ENCODE measurements at places on chromosomes 2 and 18.

DNA sequence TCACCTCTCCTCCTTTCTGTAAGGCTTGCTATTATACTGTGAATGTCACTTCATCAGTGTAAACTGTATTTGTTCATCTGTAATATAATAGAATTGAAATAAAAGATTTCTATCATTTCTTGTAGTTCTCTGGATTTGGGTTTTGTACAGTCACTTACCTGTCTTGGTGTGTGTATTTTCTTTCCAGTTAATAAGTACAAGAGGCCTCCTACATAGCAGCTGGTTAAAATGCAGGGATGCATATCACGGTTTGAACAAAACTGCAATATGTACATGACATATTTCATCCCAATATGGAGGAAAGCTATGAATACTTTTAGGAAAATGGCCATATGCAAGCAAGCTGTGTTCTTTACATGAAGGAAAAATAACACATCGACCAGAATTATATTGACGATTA, 5.4 kb upstream of the STAT1 start:
- no peak for DNase-seq
- H3K27ac ChIP-seq: peak overlapping the region; percentile 77
- H3K36me3 ChIP-seq: no peaks in the 10 kb centered on the region
- peaks cover 56% of the 10 kb centered on the region for H3K4me1 ChIP-seq

DNA sequence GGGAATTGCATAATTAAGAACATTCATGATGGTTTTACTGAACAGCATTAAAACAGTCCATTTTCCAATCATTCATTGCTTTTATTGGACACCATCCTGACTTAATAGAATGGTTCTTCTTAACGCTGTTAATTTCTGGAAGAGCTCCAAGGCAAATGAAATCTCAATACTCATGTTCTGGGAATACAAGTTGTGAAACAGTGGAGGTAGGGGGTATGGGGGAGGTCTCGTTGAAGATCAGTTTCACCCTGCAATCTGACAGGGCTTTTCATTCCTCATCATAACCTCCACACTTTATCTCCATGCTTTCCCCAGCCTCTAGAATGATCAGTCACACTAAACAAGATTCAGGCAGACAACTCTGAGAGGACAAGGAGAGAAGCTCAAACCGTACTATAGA, 113.6 kb downstream of the ETAA1 start:
- no peaks in the 10 kb centered on the region for H3K36me3 ChIP-seq
- DNase-seq: no peak
- no peak overlapping the region for H3K4me3 ChIP-seq
- H3K27me3 ChIP-seq: no peaks in the 10 kb centered on the region
- no peak overlapping the region for H3K27ac ChIP-seq

- no peaks in the 10 kb centered on the region for H3K4me1 ChIP-seq
- H3K36me3 ChIP-seq: no peaks in the 10 kb centered on the region
- no peak overlapping the region for H3K27ac ChIP-seq
- H3K4me3 ChIP-seq: no peak overlapping the region
These were observed 279.5 kb downstream of the NDUFA10 start for GRCh38 chr2:239745386-239746227.

DNA sequence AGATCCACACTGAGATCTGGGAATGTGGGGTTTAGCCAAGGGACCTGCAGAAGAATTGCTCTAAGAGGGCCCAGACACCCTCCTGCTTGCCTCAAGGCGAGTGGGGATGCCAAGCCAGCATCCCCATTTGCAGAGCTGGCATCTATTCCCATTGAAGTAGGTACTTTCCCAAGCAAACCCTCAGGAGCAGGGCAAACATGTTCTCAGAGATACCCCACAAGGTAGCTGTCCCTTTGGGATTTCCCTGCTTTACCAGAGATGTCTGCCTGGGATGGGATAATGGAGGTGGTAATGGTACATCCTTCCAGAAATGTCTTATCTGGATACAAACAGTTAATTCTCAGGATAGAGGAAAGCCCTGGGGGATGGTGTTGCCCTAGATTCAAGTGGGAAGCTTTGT, 51.2 kb downstream of the GYPC start:
- no peak overlapping the region for H3K4me3 ChIP-seq
- H3K36me3 ChIP-seq: no peaks in the 10 kb centered on the region
- no peak for DNase-seq
- H3K27me3 ChIP-seq: no peaks in the 10 kb centered on the region

- H3K4me1 ChIP-seq: no peaks in the 10 kb centered on the region
- H3K27ac ChIP-seq: no peak overlapping the region
- no peak overlapping the region for H3K4me3 ChIP-seq
These were observed 285.1 kb downstream of the SLC4A3 start for GRCh38 chr2:219912491-219912921.

GRCh38 chr18:40926679-40927078, 1028.4 kb upstream of the PIK3C3 start:
- H3K4me1 ChIP-seq: no peaks in the 10 kb centered on the region
- H3K27ac ChIP-seq: no peak overlapping the region
- no peaks in the 10 kb centered on the region for H3K27me3 ChIP-seq
- no peak overlapping the region for H3K4me3 ChIP-seq

DNA sequence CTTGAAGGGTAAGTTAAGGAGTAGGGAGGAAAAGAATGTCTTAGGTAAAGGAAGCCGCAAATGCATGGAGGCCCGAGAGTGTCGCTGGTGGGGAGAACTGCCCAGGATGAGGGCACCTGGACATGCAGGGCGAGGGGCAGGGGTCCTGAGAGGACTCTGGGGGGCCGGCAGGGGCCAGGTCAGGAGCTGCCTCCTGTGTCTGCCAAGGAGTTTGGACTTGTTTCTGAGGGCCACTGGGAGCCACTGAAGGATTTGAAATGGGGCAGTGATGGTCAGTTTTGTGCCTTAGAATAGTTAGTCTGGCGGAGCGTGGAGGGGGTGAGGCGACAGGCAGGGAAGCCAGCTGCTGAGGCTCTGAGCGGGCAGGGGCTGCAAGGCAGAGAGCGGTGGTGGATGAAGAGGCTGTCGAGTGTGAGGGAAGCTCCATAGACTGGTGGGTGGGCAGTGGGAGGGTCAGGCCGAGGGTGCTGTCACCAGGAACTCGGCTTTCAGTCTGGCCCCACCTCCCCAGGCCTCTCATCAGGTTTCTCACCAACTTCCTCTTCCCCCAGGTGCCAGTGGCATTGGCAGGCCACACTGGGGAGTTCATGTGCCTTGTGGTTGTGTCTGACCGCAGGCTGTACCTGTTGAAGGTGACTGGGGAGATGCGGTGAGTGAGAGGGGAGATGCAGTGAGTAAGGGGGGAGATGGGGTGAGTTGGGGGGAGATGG, 14.7 kb upstream of the SLC4A3 start:
- no peaks in the 10 kb centered on the region for H3K27me3 ChIP-seq
- no peak overlapping the region for H3K4me3 ChIP-seq
- H3K4me1 ChIP-seq: no peaks in the 10 kb centered on the region
- H3K27ac ChIP-seq: no peak overlapping the region
- peak; percentile 2 for DNase-seq
- peaks cover 26% of the 10 kb centered on the region for H3K36me3 ChIP-seq

- H3K4me3 ChIP-seq: no peak overlapping the region
- no peak overlapping the region for H3K27ac ChIP-seq
- H3K4me1 ChIP-seq: no peaks in the 10 kb centered on the region
These were observed 217.0 kb downstream of the C1D start for GRCh38 chr2:67845621-67846369.

GRCh38 chr18:48658721-48659120, 119.9 kb downstream of the CTIF start:
- no peaks in the 10 kb centered on the region for H3K36me3 ChIP-seq
- no peak overlapping the region for H3K27ac ChIP-seq
- no peak for DNase-seq
- no peak overlapping the region for H3K4me3 ChIP-seq
- no peaks in the 10 kb centered on the region for H3K27me3 ChIP-seq

- no peak overlapping the region for H3K27ac ChIP-seq
- no peaks in the 10 kb centered on the region for H3K27me3 ChIP-seq
- no peak overlapping the region for H3K4me3 ChIP-seq
- H3K4me1 ChIP-seq: no peaks in the 10 kb centered on the region
These were observed 258.3 kb upstream of the SOX11 start for GRCh38 chr2:5433855-5434254.

- no peak overlapping the region for H3K4me3 ChIP-seq
- H3K36me3 ChIP-seq: no peaks in the 10 kb centered on the region
- no peaks in the 10 kb centered on the region for H3K4me1 ChIP-seq
- DNase-seq: no peak
These were observed 21.1 kb upstream of the RALBP1 start for GRCh38 chr18:9454061-9454703.

DNA sequence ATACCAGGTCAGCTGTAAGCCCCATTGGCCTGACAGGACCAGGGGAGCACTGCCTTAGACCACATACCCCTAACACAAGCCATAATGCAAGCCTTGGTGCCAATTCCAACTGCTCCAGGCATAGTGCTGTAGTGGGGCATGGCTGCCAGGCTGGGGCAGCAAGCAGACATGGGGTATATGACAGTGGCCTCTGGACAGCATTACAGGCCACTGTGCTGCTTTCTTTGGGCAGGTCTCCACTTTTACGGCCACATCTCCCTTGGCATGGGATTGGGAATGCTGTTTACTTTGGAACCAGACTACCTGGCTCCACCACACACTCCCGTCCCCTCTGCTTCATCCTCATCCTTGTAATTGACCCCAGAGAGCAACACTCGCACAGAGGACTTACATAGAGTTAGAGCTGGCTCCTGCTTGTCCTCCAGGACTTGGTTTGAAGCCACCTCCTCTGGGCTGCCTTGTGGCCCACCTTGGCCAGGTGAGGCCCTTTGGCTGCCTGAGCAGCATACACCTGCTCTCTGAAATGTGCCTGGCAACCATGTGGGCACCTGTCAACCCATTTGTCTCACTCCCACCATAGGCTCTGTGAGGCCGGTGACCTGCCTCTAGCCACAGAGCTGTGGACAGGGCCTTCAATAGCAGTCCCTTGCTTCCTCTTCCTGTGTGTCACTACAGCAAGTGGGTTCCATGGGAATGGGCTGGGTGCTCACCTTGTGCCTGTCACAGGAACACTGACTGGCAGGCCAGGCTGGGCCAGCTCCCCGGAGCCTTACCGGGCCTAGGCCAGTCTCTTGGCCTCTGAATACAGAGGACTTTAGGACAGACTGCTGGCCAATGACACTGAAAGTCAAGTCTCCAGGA, 262.6 kb upstream of the HS6ST1 start:
- no peak overlapping the region for H3K4me3 ChIP-seq
- no peaks in the 10 kb centered on the region for H3K36me3 ChIP-seq
- no peak for DNase-seq
- H3K27me3 ChIP-seq: no peaks in the 10 kb centered on the region

DNA sequence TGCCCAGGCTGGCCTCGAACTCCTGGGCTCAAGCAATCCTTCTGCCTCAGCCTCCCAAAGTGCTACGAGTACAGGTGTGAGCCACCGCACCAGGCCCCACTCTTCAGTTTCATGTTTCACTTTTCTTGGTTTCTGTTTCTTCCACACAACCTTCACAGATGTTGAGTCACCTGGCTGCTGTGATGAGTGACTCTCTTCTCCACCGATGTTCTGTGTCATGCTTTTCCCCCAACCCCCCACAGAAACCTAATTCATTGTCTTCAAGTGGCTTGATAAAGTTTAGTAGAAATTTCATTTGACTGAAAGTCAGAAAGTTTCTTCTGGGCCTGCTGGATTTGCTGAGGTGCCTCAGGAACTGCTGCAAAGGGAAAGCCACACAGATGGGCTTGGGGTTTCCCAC, 78.5 kb downstream of the SPHKAP start:
- DNase-seq: no peak
- H3K27ac ChIP-seq: no peak overlapping the region
- H3K4me3 ChIP-seq: no peak overlapping the region
- no peaks in the 10 kb centered on the region for H3K4me1 ChIP-seq

GRCh38 chr2:58428096-58429013, 187.2 kb upstream of the FANCL start:
- H3K4me1 ChIP-seq: no peaks in the 10 kb centered on the region
- no peak overlapping the region for H3K27ac ChIP-seq
- no peak overlapping the region for H3K4me3 ChIP-seq
- H3K27me3 ChIP-seq: peaks cover 3% of the 10 kb centered on the region

- no peaks in the 10 kb centered on the region for H3K27me3 ChIP-seq
- no peaks in the 10 kb centered on the region for H3K36me3 ChIP-seq
- no peak overlapping the region for H3K4me3 ChIP-seq
- no peak overlapping the region for H3K27ac ChIP-seq
- no peak for DNase-seq
These were observed 25.8 kb downstream of the PARD3B start for GRCh38 chr2:204571041-204571440.
